Lower leg skin (tissue), 4 donors: ENCODE measurements at places on chromosomes 11 and 22. TPM values are rescaled to one million over a fixed set of nuclear protein-coding genes. Genes with fewer than 3 reads are reported as not detected.

The OR8D4 gene
- total RNA-seq = not detected

The CAPN5 gene
- 1.0 TPM for total RNA-seq

The C11orf86 gene
- not detected for total RNA-seq

The NAALADL1 gene
- 1.5 TPM for total RNA-seq

The RIBC2 gene
- 0.17 TPM for total RNA-seq

The PLXNB2 gene
- total RNA-seq = 105 TPM

The UBXN1 gene
- 194 TPM for total RNA-seq

GRCh38 chr11:69637198-69637940 lies 3.6 kb upstream of the CCND1 start:
- no peak for DNase-seq

GRCh38 chr11:122601141-122602125 lies 54.1 kb upstream of the UBASH3B start:
- DNase-seq = no peak

DNA sequence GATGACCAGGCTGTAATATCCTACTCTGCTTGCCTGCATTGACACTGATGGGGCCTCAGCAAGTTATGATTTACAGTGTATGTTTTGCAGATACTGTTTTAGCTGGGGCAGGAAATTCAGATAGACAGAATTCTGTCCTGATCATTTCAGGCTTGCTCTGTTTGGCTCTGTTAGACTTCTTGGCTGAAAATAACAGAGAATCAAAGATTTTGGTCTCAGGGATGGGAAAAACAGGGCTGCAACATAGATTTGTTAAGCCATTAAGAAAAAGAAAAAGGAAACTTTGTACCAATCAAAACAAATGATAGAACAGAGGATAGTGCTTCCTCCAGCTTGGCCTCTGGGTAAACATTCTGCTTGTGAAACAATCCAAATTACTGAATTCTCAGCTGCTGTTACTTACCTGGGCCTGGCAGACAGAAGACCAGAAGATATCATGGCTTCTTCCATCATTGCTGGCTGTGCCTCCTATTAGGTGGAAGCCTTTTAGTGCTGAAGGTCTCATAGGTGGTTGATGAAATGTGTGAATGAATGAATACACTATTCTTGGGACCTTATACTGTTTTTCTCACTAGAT lies 22.0 kb downstream of the ZNRF3 start:
- peak; percentile 9 for DNase-seq

- DNase-seq = peak; percentile 42
These were observed 312.2 kb downstream of the BRD1 start for GRCh38 chr22:49515475-49515874.

GRCh38 chr11:73197348-73197747 lies 20.7 kb upstream of the P2RY2 start:
- no peak for DNase-seq

GRCh38 chr22:48081281-48081680 lies 1318.8 kb downstream of the TBC1D22A start:
- DNase-seq = no peak

DNA sequence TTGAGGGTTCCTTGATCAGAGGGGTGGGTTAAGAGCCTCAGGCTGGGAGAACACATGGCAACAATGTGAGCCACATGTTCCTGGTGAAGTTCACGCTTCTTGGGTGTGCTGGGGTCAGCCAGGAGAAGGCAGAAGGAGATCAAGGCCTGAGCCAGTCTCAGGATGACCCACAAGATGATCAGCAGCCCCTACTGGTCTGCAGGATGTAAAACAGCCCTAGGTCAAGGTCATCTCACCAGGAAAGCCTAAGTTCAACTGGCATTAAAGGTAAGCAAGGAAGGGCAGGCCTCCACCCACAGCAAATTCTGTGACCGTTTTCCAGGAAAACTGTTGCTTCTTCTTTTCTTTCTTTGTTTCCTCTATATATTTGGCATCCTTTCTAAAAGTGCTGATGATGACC lies 156.7 kb upstream of the KIRREL3 start:
- DNase-seq = no peak

- DNase-seq = no peak
These were observed 4.3 kb downstream of the SMARCB1 start for GRCh38 chr22:23790819-23791737.

DNA sequence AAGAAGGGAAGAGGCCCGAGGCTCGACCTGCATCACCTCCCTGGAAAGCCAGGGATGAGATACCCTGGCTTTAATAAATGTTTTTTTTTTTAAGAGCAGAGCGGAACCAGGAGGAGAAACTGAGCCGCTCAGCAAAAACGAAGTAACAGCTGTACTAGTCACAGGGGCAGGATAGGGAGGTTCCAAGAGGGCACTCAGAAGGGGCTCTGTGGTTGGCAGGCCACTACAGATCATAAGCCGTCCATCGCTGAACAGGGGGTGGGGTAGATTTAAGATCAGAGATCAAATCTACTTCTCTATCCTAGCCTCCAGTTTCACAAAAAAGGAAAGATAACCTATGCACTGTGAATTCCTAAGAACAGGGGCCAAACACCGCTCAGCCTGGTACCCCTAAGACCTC lies 625 bp downstream of the EIF3D start:
- no peak for DNase-seq

DNA sequence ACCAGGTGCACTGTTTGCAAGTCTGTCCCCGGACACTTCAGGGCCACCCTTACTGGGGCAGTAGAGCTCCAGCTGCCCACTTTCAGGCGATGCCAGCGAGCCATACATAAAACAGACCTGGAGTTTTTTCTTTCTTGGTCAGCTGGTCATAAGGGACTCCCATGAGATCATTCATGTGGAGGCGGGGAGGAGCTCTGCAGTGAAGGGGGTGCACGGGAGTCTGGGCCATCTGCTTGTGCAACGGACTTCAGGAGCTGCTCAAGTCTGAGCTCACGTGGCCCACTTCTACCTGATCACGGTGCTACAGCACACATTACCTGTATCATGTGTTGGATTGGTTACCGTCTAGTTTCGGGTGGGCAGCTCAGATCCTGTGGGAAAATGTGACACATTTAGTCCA lies 9.2 kb upstream of the MRGPRF start:
- no peak for DNase-seq

DNA sequence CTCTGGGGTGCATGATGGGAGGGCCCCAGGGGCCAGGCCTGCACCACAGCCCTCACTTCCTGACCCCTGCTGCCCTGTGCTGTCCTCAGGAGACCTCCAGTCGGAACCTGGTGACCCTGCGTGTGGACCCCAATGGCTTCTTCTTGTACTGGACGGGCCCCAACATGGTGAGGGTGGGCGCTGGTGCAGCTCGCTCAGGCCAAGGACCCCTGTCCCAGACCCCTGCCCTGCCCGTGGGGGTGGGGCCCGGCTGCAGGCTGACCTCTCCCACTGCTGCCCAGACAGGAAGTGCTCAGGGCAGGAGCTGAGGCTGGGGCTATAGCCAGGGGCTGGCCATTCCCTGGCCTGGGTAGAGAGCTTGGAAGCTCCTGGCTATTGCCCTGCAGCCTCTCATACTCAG lies 3.0 kb downstream of the PLCB3 start:
- DNase-seq = no peak

GRCh38 chr11:67312187-67313021 lies 9.1 kb downstream of the SSH3 start:
- DNase-seq = peak; percentile 92

GRCh38 chr11:91247009-91247735 lies 977.4 kb upstream of the FAT3 start:
- DNase-seq = no peak

DNA sequence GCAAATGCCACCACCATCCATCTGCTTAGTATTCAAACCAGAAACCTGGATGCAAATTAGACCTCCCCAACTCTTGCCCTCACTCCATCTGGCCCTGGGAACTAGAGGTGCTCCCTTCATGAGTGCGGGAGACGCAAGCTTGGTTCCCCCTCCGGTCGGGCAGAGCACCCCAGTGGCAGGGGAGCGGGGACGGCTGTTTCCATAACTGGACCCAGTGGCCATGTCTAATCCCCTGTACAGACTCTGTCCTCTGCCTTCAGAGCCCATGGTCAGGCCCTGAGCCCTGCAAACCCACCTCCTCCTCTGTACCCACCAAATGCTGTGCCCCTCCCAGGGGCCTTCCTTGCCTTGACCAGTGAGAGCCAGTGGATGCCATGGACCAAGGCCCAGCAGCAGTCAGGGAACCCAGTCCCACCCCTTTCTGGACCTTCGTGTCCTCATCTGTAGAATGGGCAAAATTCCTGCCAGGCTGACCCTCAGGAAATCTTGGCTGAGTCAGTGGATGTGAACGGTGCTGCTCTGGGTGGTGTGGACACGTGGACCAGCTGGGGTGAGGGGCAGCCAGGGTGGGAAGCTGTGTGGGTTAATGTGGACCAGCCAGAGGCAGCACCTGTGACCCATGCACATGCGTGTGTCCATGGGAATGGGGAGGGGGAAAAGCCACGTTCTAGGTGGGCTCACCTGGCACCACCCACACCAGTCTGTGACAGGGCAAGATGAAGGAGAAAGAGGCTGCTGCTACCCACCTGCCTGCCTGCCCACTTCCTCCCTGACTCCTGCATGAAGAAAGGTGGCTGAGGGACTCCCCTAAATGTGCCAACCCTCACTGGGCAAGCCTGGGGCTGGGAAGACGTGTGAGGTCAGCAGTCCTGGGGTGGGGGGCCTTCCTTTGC lies 72.8 kb downstream of the LRRC32 start:
- DNase-seq = peak; percentile 11

GRCh38 chr22:17629173-17629489 lies 582 bp upstream of the ATP6V1E1 start:
- no peak for DNase-seq

GRCh38 chr11:92361551-92361950 lies 136.9 kb downstream of the FAT3 start:
- DNase-seq = no peak

GRCh38 chr22:17137170-17137569 lies 16.0 kb upstream of the TMEM121B start:
- no peak for DNase-seq

- DNase-seq = peak; percentile 98
These were observed 2.0 kb upstream of the CASTOR1 start for GRCh38 chr22:30291058-30291892.

GRCh38 chr22:19110646-19111045 lies 11.6 kb downstream of the DGCR2 start:
- DNase-seq = no peak

- DNase-seq = peak; percentile 51
These were observed 2.8 kb downstream of the CHADL start for GRCh38 chr22:41237707-41238569.

DNA sequence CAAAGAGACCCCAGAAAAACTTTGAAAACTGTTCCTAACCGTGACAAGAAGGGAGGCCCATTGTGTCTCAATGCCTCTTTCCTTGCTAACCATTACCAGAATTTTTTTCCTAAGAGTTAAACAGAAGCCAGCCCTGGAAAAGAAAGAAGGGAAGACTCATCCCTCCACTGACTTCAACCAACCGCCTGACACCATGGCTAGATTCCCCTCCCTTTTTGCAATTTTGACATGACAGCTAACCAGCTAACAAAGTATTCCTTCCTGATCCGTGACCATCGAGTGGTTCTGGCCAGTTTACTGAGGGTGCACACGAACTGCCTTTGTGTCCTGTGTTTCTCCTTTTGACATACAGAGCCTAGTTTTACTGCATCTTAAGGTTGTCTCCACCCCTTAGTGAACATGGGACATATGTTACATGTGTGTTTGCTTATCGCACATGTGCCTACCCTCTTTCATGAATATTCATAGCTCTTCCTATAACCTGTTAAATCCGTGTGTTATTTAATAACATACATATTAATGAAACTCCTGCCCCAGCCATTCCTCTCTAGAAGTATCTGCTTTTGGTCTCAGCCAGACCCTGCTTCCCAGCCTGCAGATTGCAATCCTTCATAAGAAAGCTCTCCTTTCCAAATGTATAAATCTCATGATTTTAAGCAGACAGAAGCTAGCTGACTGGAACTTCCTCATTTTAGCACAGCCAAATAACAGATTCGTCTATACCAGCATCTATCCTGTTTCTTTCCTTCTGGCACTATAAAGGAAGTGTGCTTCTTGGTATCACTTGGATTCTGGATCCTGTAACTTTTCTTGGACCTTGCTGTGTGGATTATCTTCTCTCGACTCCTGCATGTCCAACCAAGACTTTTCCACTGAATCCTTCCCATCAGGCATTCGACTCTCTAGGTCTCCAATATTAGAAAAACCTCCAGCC lies 37.8 kb downstream of the RASSF10 start:
- no peak for DNase-seq

DNA sequence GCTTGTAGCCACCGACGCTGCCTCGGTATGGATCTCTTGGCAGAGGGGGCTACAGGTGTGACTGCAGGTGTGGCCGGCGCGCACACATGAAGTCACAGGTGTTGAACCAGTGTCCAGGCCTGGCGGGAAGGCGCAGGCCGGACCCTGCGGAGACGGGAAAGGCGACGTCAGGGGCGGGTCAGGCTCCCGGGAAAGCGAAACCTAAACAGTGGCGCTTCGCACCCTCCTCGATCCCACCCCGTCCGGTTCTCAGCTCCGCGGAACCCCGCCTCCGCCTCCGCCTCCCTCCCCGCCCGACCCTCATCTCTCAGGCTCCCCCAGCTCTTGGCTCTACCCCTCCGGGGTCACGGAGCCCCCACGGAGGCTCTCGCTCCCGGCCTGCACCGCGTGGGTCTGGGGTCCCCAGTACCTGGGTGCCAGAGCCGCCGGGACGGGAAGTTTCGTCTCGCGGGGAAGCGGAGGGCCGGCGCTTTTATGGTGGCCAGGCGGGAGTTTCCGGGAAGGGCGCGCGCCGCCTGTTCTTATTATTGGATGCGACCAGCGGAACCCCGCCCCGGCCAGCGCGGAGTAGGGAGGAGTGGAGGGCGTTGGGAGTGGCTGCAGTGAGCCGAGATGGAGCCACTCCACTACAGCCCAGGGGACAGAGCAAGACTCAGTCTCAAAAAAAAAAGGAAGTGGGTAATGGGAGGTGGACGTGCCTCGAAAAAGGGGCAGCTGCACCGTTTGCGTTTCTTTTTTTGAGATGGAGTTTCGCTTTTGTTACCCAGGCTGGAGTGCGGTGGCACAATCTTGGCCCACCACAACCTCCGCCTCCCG lies at the start of gene IRF7:
Gene IRF7, minus strand, starts transcription at position 447 of the 816 bp plus-strand sequence. CDS start 586 bp downstream, outside the sequence.
- peak; percentile 94 for DNase-seq

DNA sequence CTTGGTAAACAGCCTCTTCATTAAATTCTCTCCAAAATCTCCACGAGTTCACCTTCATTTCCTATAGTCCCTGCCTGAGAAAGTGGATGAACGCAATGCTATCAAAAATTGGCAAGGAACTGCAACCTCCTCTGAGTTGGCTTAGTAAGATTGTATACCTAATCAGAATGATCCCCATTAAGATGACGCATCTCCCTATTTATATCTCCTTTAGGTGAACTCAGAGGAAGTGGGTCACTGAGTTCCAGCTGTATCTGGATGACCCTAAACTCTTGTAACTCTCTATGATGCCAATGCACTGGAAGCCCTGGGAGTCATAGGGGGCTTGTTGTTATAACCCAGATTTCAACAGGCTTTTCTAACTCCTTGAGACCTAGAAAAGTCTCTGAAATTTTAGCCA lies 48.2 kb downstream of the OR10A6 start:
- DNase-seq = no peak

- no peak for DNase-seq
These were observed 141.2 kb downstream of the CADM1 start for GRCh38 chr11:115362997-115363396.
